ENCODE measurements at places on chromosomes 3 and 15.
A peak's percentile ranks its signal among the peaks of the same experiment; 100 is the strongest.

DNA sequence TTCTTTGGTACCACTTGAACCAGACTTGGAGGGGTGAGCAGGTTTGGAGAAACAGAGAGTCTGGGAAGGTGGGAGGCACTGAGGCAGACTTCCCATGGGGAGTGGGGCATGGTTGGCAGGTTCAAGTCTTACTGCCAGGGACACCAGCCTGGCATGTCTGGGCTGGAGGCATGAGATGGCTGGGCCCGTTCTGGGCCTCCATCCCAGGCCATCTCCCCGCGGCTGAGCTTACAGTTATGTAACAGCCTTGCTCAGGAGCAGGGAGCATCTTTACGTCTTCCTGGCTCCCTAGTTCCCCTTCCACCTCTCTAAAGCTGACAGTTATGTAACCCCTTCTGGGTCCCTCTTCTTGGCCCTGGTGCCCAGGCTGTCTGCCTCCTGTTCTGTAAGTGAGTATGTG, 12.4 kb downstream of the VIPR1 start:
- DNase-seq = no peak

DNA sequence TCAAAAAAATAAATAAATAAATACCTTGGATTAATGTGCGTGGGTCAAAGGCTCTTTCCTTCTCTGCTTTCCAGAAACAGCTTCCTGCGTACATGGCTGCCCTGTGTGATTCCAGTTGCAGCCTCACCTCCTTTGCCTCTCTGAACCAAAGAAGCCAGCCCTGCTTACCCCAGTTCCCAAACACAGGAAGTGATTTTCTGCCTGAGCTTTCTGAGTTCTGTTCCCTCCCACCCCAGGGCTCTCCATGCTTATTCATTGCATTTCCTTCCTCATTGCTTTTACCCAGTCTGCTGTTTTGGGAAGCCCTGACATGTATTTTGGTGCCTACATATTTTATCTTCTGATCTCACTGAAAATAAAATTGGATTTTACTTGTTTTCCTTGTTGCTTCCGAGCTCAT, 15.4 kb downstream of the ZSCAN2 start:
- DNase-seq = no peak

- DNase-seq = no peak
These were observed 15.0 kb downstream of the PDIA5 start for GRCh38 chr3:123081718-123082369.

GRCh38 chr3:123272547-123272946, 70.8 kb downstream of the SEC22A start:
- DNase-seq = no peak

GRCh38 chr15:57696146-57696545, 10.4 kb upstream of the POLR2M start:
- DNase-seq = no peak

DNA sequence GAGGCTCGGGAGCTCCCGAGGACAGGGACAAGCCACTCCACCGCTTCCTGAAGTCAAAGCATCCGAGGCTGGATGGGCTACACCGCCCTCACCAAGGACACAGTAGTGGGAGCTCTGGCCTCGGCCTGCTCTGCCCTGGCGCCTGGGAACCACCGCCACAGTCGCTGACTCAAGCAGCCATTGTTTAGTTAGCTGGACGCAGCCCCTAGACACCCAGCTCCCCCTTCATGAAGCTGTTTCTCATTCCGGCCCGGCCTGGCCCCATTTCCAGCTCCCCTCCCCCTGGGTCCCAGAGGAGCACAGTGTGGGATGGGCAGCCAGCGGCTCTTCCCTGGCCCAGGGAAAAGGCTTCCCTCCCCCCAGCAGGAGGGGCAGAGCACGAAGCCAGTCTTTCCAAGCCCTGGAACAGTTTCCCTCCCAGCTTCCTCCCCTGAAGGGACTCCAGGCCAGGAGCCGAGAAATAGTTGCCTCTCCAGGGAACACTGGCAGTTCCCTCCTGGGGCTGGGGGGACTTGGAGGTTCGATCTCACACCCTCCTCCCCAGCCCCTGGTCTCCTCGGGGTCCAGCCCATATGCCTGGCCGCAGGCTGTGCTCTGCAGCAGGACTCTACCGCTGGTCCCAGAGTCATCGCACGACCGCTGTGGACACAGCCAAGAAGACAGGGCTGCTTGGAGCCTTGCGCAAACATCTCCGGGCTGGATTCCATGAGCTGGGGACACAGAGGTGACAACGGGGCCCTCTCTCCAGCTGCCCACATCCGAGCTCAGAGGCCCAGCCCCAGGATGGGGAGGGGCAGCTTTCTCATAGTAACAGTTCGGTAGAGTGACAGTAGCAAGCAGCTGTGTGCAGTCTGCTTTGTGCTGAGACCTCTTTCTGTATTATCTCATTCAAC, 10.0 kb downstream of the PLXND1 start:
- peak; percentile 76 for DNase-seq

GRCh38 chr15:50009634-50010033, 109.4 kb downstream of the ATP8B4 start:
- DNase-seq = no peak

- no peak for DNase-seq
These were observed 708.9 kb downstream of the NTRK3 start for GRCh38 chr15:87547470-87548181.

DNA sequence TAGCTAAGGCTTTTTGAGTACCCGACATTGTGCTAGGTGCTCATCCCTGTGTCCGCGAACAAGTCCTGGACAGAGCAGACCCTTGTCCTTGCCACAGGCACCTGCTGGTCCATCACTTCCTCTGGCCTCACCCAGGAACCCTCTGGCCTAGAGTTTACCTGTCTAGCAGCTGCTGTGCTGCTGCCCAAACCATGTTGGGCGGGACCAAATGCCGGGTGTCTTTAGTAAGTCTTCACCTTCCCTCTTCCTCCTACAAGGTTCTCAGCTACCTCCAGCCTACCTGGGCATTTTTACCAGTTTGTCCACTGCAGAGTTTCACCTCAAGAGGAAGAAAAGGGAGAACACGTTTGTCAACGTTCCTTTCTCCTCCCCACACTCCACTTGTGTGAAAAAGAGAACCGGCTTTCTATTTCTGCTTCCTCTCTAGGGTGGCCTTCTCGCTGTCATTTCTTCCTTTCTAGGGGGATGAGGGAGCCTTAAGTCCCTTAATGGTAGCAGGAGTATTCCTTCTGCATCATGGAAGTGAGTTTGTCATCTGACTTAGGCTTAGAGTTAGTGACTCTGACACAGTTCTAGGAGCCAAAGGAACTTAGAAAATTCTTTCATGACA, 80.4 kb upstream of the GCNT3 start:
- no peak for DNase-seq

- no peak for DNase-seq
These were observed 17.9 kb upstream of the FAM81A start for GRCh38 chr15:59420108-59420507.

DNA sequence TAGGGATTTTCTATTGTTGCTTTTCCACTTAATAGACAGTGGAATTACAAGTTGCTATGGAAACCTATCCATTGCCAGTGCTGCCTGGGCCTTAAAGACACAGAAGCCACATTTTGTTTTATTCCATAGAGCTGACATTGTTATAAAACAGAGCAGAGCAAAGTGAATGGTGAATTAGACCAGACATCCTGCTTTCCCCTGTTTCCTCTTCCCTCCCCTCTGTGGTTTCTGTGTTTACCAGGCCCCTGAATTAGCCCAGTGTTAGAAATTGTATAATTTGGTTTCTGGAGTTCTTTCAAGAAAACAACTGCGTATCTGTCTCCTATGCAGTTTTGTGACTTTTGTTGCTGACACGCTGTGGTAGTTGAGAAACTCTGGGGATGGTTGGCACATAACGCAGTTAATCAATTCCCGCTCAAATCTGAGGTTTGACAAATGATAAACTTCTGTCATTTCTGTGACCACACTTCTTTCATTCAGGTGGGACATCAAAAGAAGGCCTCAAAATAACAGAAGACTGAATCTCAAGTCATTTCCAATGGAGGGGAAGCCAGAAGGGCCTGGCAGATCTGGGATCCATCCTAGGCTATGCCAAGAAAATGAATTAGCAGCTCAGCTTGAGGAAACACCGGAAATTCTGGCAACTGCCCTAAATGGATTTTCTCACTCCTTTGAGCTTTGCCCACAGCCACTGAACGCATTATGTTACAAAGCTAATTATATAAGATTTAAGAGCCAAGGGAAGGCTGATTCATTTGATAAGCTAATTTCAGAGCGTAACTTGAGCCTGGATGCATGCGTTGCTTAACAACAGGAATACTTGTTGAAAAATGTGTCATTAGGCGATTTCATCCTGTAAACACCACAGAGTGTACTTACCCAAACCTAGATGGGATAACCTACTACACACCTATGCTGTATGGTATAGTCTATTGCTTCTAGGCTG, 46.9 kb downstream of the NR1D2 start:
- no peak for DNase-seq

GRCh38 chr3:194554473-194555123, 67.8 kb upstream of the ATP13A3 start:
- no peak for DNase-seq

- no peak for DNase-seq
These were observed 7.2 kb upstream of the CFAP161 start for GRCh38 chr15:81126892-81127291.

DNA sequence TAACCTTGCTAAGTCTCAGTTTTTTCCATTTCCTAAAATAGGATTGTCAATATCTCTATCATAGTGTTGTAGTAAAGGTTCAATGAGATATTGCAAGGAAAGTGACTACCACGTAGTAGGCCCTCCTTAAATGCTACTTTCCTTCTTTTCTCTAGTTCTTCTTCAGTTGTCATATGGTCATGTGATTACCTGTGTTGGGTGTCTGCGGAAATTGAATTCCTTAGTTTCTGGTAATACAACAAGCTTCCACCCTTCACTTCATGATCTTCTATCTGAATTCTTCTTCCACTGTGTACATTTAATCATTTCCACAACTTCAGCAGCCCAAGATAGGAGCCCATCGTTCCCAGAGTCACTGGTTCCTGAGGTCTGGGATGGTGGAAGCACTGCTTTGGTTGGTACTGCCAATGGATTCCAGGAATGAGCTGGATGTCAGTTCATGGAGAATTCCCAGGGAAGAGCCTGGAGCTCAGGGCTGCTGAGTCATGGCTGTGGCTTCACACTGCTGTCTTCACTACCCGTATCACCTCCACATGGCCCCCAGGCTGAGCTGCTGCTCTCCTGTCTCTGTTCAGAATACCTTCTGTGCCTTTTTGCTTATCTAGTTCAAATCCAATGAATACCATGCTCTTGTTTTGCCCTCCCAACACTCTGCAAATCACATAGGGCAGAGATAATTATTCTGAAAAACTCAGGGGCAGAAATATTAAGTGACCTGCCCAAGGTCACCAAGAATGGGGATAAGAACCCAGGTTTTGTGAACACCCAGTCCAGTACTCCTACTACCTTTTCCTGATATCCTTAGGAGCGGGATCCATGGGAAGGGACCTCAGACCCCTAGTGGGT, 98.6 kb downstream of the RPL39L start:
- no peak for DNase-seq

- DNase-seq = no peak
These were observed 76.9 kb downstream of the PIK3R4 start for GRCh38 chr3:130669740-130670139.

DNA sequence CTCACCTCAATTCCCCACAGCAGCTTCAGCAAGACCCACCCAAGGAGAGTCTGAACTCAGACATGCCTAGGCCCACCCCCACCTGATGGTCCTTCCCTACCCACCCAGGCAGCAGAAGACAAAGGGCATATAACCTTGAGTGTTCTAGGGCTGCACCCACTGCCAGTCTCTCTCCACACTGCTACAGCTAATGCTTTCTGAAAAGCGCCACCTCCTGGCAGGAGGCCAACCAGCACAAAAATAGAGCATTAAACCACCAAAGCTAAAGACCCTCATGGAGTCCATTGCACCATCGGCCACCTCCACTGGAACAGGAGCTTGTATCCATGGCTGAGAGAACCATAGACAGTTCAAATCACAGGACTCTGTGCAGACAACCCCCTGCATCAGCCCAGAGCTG, 11.3 kb upstream of the RPL39L start:
- no peak for DNase-seq

- no peak for DNase-seq
These were observed 128.2 kb upstream of the PLXNA1 start for GRCh38 chr3:126854666-126855065.

DNA sequence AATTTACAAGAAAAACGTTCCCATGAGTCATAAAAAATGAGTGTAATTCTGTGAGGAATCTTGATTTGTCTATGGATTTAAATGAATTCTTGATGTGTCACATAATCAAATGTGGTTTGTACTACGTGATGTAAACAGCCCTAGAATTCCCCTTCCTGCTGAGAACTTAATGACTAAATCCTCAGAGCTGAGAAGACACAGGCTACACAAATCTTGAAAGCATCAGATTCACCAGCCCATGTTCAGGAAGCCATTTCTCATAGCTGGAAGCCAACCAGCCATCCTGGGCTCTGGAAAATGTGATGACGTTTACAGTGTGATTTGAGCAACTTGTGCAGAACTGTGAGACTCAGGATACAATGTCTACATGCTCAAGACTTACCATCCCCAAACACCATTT, 193.7 kb upstream of the MME start:
- DNase-seq = no peak

- DNase-seq = no peak
These were observed 115.6 kb downstream of the CHDH start for GRCh38 chr3:53730576-53730975.

DNA sequence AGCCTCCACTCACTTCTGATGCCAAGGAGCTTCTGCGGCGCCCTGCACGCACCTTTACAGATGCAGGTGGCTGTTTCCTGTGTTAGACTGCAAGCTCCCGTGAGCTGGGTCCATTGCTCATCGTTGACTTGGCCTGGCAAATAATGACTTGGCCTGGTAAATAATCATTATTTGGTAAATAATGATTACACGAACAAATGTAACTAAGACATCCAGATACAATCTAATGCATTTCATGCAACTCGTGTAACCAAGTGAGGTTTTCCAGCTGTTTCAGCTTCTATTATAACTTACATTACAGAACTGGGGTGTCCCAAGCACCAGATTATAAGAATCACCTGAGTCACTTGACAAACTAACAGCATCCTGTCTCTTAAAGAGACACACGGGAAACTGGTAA, 92.1 kb upstream of the BHLHE40 start:
- DNase-seq = no peak

GRCh38 chr15:76336254-76337058, at the start of gene ISL2:
Gene ISL2, plus strand, starts transcription at chr15:76336773. Its CDS starts 111 bp downstream, at chr15:76336884.
- DNase-seq = peak; percentile 65

DNA sequence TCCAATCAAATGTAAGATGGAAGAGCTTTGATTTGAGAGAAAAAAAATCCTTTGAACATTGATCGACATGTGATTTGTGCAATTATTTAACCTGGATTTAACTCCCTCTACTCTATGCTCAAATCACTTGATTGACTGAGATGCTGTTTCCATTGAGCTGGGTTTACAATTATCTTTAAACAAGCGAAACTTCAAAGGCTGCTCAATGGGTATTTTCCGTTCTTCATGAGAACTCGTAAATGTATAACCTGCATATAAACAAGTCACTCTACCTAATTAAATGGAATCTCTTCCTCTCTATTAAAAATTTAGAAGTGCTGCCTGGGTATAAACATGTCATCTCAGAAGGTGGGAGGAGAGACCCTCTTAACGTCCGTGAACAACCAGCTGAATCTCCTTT, 71.9 kb downstream of the ANXA2 start:
- no peak for DNase-seq

GRCh38 chr15:64772964-64773363, 2.4 kb downstream of the RBPMS2 start:
- no peak for DNase-seq

All from upper lobe of left lung (tissue), 6 donors.